Stimulated activated CD4-positive, alpha-beta T cell treated with anti-CD3 and anti-CD28 coated beads, Interleukin-2, amount 100 ng/mL, for 4 hours (primary cell): ENCODE measurements at places on chromosomes 1 and 21.

- DNase-seq, result no peak
Measured at GRCh38 chr1:55153031-55153430, 62.1 kb downstream of the USP24 start.

GRCh38 chr1:33706634-33707255 is 157.1 kb upstream of the HMGB4 start:
- no peak for DNase-seq

GRCh38 chr21:16678429-16679160 is 834.2 kb upstream of the CXADR start:
- DNase-seq, result no peak

- DNase-seq, result no peak
Measured at GRCh38 chr1:97571760-97572159, 349.1 kb downstream of the DPYD start.

GRCh38 chr1:248842781-248843331 is 4.8 kb downstream of the ZNF672 start:
- no peak for DNase-seq

DNA sequence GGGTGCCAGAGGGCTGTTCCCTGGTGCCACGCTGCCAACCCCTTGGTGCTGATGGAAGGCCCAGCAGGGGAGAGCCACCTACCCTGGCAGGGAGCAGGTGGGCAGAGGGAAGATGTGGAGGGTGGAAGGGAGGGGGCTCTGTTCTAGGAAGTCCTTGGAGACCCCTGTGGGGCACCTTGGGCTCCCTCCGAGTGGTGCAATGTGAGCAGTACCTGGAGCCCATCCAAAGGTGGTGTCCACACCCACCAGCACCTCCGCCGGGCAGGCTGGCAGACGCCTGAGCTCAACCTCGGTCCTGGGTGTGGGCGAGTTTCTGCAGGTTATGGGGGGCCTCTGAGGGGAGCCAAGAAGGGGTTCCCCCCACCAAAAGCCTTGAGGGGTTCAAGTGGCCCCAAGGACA is 11.3 kb upstream of the DNMT3L start:
- no peak for DNase-seq

GRCh38 chr1:2372551-2373490 is 18.5 kb downstream of the MORN1 start:
- DNase-seq, result no peak

- no peak for DNase-seq
Measured at GRCh38 chr1:91701472-91701869, 184.5 kb downstream of the TGFBR3 start.

DNA sequence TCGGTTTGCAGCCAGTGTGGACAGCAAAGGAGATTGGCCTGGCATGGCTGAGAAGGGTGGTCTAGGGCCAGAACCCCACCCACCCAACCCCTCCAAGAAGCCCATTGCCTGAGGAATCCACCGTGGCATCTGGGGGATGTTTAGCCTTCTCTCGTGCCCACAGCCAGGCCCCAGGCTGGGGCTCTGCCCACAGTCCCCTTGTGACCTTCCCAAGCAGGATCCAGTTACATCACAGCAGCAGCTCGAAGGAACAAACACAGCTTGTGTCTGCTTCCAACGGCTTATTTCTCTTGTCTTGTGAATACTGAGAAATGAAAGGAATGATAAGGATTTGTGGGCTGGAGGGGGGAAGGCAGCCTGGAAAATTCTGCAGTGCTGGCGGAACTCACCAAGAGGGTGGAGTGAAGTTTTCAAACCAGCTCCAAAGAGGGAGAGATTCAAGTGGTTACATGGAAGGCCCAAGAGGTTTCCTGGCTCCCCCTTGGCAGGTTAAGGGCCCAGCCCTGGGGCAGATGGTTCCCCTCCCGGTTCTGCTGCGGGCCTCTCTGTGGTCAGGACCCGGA is 61.6 kb downstream of the DHRS3 start:
- DNase-seq, result no peak

DNA sequence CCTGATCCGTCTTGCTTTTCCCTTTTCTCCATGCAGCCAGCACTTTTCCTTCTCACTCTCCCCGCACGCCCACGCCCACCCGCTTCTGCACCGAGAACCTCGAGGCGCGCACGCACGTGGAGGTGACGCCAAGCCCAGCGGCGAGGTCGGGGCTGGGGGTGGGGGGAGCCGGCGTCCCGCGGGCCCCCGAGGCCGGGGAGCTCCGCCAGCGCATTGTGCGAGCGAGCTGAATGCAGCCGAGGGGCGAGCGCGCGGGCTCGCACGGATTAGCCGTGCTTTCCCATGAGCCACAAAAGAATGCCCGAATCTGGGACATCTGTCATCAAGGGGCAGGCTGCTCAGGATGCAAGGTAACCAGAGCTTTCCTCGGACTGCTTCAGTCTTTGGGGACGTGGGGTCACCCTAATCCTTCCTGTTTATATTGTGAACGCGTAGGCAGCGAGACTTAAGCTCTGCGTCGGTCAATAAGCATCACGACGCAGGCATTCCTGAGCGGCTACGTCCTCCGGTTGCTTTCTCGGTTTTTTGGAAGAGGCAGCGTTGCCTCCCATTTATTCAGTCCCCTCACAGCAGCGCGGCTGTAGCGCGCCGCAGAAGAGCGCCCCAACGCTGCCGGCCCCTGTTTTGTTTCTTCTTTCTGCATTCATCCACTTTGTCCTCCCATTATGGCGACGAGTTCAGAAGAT is 67.3 kb upstream of the AKT3 start:
- peak; percentile 14 for DNase-seq
